GM23248 (cell line): ENCODE measurements at places on chromosomes 11 and 22.

DNA sequence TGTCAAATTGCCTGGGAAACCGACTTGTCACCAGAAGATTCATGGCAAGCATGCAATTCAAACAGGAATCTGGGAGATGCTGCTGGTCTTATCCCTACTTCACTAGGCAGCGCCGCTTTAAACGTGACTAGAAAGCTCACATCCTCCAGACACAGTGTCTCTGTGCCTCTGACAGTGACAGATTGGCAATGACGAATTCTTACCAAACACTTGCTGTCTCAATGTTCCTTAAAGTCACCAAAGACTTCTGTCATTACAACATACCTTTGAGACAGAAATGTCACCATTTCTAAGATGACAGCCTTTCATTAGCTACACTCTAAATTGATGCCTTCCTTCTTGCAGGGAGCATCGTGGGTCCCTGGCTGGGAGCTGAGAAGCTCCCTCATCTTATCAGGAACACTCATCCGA is 197.8 kb downstream of the CWF19L2 start:
- no peak for DNase-seq

- DNase-seq: peak; percentile 73
Observed at GRCh38 chr22:50269970-50270665, at the start of gene MAPK11. TSS of gene MAPK11 (minus strand) at chr22:50270380. CDS start at chr22:50270292, 88 bp downstream.

DNA sequence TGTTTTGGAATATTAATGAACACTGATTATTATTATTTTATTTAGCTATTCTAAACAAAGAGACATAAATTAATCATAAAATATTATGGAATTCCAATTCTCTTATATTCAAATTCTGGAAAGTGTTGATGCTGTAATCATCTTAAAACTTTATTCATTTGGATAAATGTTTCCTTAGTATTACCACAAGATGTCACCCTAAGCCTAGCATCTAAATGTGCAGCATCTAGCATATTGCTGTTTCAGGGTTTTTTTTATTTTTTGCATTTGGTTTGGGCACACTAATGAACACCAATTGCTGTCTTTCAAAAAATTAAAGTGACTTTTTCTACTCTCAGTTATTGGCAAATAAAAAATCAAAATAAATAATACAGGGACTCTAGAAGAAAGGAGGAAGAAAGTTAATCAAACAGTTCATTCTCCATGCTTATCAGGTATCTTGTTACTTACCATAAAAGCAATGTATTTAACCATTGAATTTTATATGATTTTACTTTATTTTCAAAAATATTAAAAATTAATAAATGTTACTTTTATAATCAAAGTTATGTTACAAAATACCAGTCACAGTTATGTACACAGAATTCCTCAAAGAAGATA is 31.8 kb downstream of the DLG2 start:
- DNase-seq: peak; percentile 73

GRCh38 chr22:41523464-41524221 is 20.6 kb downstream of the POLR3H start:
- DNase-seq: peak; percentile 38

DNA sequence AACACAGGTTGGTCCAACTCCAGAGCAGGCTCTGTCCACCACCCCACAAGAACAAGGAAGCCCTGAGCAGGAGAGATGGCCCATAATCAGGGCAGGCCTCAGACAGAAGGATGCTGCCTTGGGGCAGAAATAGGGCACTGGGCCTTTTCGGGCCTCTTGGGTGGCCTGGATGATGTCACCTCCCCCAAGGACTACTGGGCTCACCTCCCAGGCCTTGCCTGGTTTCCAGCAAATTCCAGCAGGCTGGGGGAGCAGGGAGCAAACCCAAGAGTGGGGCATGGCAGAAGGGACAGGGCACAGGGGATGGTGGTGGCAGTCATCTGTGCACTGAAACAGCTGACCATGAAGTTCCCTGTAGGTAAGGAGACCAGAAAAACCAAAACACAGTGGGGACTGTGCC is 5.3 kb upstream of the NAA40 start:
- DNase-seq: peak; percentile 61

DNA sequence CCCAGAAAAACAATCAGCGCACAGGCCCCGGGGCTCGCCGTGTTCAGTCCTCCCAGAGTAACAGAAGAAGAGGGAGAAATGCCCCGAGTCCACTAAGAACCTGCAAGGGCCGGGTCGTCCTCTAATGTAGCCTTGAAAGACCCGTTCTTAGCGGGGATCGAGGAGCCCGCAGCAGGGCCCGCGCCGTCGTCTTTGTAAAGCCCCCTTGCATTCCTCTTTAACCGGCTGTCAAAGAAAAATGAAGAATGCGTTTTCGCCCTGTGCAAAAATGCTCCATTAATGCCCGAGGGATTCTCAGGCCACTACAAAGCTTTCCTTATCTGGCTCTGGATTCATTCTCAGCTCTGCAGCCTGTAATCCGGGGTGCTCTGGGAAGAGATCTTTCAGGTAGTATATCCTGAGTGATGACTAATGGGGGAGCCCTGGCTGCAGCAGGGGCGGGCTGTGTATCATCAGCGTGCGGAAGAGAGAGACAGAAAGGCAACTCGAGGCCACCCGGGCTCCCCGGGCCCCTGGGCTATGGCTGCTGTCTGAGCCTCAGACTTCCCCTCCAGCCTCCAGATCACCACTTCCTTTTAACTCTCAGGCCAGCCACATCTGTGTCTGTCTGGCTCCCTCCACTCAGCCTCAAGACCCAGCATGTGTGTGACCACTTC is 78.2 kb downstream of the FBLN1 start:
- DNase-seq: no peak

GRCh38 chr11:119491753-119492510 is 69.0 kb upstream of the THY1 start:
- DNase-seq: peak; percentile 50

DNA sequence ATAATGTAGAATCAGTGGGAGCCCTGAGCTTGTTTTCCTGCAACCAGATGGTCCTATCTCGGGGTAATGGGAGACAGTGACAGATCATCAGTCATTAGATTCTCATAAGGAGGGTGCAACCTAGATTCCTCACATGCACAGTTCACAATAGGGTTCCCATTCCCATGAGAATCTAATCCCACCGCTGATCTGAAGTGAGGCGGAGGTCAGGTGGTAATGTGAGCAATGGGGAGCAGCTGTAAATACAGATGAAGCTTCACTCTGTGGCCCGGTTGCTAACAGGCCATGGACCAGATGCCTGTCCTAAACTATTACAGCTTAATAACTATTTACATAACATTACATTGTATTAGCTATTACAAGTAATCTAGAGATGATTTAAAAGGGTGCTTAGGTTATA is 17.0 kb downstream of the DIXDC1 start:
- DNase-seq: no peak
